ENCODE measurements at places on chromosomes 16 and 17.

DNA sequence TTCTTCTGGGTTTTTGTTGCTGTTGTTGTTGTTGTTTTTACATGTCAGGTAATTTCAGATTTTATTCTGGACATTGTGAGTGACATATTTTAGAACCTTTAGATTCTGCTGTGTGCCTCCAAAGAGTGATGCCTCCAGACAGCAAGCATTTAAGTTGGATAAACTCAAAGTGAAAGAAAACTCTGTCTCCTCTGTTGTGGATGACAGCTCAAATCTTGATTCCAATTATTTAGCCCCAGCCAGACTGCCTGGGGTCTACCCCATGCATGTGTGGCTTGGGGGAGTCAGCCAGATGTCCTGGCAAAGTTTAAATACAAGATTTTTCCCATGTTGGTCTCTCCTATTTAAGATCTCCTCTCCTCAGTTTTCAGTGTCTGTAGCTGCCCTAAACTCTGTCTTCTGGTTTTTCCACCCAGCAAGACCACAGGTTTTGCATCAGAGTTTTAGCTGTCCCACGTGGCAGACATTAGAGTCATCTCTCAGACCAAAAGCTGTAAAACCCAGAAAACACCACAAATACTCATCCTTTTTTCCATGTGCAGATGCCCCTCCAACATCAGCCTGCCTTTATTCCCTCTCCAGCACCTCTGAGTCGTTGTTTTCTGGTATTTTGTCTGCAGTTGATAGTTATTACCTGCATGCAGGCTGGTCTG, 19.4 kb upstream of the ZNF469 start:
- DNase-seq: no peak

GRCh38 chr17:31328160-31328535, 6.7 kb upstream of the EVI2A start:
- no peak for DNase-seq

DNA sequence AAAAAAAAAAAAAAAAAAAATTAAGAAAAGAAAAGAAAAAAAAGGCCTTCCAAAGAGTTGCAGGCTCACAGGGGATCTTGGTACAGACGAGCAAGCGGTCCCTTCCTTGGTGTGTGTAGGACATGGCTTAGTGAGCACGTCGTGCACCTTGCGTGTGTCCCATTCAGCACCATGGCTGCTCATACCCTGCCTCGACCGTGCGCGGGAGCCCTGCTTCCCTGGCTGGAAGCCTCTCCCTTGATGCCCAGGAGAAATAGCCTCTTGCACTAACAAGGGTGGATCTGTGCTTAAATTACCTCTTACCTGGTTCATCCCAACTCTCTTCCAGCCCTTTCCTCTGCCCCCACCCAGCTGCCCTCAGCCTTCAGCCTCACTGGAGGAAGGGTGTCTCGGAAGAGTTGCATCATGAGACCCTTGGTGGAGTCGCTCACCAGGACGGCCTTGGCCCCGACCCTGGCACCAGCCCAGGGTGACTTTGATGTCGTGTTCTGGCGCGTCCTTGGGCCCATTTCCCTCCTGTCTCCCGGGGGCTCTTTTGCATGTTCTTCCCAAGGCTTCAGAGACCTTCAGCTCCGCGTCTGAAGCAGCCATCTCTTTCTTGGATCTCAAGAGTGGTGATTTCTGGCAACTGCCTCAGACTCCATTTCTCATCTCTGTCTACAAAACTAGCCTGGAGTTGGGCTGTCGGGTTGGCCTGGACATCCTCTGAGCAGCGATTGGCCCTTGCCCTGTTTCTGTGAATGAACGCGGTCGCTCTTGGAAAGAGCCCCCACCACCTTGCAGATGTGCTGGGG, 127.2 kb downstream of the CMIP start:
- DNase-seq: no peak

DNA sequence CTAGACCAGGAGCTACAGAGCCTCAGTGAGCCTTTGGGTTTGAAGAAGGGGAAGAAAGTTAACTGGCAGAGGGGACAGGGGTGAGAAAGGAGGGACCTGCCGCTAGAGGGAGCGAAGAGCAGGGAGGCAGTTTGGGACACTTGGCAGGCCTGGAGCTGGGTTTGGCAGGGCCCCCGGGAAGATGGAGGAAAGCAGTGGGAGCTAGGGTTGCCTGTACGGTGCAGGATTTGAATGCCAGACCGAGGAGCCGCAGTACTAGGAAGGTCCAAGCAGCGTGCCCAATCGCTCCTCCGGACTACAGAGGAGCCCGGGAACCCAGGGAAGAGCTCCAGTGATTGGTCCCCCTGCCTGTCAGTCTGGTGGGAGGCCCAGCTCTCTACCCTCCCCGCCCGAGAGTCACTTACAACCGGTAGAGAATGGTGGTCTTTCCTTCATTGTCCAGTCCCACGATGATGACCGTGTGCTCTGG, 1.3 kb downstream of the ARL5C start:
- peak; percentile 76 for DNase-seq

- no peak for DNase-seq
Measured at GRCh38 chr17:75430159-75430974, 24.9 kb upstream of the GRB2 start.

DNA sequence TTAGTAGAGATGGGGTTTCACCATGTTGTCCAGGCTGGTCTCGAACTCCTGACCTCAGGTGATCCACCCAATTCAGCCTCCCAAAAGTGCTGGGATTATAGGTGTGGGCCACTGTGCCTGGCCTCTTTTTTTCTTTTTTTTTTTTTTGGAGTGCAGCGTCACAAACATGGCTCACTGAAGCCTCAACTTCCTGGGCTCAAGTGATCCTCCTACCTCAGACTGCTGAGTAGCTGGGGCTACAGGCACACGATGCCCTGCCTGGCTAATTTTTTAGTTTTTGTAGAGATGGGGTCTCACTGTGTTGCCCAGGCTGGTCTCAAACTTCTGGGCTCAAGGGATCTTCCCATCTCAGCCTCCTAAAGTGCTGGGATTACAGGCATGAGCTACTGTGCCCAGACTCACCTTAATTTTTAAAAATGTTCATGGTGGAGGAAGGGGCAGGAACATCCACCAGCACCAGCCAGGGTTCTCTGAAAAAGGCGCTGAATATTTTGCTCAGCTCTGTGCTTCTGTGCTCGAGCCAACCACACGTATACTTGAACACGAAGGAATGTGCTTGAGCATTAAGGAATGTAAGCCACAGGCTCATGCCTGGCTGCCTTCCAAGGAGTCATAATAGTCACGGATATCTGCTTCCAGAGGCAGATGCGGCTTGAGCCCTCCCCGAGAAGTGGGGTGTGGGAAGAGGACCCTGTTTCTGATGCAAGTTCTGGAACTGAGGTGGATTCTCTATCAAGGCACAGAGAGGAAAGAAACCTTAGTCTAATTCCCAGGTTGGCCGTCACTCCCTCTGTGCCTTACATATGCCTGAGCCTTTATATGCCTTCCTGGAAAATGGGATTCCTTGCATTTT, 65.5 kb upstream of the CREBBP start:
- no peak for DNase-seq

DNA sequence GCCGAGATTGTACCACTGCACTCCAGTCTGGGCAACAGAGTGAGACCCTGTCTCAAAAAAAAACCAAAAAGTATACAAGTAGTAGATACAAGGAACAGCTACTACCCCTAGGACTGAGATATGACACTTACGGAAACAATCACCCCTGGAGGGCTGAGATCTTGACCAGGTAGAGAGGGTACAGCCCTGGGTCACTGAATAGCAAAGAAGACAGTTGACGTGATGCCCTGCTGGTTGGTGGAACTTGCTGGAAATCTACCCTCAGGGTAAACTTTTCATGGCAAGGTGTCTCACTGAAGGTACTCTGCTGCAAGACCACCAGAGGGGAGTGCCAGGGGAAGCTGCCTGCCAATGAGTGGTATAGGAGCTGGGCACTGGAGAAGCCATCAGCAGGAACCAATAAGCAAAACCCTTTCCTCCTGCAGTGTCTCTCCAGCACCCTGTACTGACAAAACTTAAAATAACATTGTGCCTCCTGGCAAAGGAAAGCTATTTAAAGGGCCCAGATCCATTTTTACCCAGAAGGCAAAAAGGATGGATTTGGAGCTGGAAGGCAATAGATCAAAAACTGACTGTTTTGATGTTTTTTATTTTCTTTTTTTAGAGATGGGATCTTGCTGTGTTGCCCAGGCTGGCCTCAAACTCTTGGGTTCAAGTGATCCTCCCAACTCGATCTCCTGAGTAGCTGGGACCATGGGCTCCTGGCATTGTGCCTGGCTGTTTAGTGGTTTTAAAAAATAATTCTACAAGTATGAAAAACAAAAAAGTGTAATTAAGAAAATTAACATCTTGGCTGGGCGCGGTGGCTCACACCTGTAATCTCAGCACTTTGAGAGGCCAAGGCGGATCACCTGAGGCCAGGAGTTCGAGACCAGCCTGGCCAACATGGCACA, 11.3 kb upstream of the PDXDC1 start:
- no peak for DNase-seq

GRCh38 chr17:33811004-33811760, 443.9 kb upstream of the CCL2 start:
- DNase-seq: no peak

DNA sequence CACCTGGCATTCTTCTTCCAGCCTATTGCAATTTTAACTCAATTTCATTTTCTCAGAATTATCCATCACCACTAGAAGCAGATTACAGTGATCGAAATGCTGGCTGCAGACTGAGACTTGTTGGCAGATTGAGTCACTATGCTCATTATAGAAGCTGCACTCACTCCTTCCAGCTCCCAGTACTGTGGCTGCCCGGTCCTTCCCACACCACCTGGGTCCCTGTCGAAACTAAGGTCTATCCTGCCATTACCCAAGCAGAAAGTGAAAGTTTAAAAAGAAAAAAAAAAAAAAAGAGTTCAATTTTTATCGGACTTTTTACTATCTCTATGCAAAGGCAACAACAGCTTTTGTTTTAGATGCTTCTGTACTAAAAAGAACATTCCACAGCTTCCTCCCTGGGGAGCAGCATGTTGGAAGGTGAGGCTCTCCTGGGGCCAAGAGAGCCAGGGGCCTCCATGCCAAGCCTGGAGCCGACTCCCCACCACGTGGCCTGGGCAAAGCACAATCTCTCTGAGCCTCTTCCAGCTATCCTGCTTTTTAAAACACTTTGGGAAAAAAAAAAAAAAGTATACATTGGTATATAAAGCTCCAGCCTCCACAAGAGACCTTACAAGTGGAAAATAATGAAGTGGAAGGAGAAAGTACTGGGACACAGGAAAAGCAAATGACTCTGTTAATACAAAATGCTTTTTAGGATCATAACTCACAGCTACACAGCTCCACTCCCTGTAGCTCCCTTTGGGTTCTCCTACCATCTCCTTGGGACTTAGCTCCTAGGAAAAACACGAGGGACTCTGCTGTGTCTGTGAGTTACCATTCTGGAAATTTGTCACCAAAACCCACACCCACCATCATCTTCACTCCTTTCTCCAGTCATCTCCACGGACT, 77.8 kb downstream of the USP31 start:
- DNase-seq: no peak

DNA sequence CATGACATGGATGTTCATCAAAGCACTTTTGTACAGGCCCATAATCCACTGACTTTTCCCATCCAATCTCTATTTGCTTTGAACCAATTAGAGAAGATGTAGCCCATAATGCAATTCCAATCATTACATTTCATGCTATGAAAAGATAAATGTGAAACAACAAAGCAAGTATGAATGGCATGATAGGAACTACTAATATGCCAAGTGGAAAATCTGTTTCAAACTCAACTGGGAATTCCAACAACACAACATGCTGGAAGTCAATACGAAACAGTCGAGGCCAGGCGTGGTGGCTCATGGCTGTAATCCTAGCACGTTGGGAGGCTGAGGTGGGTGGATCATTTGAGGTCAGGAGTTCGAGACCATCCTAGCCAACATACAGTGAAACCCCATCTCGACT, 39.6 kb upstream of the TMEM97 start:
- DNase-seq: no peak

- no peak for DNase-seq
Measured at GRCh38 chr17:55845385-55845784, 94.5 kb downstream of the PCTP start.

DNA sequence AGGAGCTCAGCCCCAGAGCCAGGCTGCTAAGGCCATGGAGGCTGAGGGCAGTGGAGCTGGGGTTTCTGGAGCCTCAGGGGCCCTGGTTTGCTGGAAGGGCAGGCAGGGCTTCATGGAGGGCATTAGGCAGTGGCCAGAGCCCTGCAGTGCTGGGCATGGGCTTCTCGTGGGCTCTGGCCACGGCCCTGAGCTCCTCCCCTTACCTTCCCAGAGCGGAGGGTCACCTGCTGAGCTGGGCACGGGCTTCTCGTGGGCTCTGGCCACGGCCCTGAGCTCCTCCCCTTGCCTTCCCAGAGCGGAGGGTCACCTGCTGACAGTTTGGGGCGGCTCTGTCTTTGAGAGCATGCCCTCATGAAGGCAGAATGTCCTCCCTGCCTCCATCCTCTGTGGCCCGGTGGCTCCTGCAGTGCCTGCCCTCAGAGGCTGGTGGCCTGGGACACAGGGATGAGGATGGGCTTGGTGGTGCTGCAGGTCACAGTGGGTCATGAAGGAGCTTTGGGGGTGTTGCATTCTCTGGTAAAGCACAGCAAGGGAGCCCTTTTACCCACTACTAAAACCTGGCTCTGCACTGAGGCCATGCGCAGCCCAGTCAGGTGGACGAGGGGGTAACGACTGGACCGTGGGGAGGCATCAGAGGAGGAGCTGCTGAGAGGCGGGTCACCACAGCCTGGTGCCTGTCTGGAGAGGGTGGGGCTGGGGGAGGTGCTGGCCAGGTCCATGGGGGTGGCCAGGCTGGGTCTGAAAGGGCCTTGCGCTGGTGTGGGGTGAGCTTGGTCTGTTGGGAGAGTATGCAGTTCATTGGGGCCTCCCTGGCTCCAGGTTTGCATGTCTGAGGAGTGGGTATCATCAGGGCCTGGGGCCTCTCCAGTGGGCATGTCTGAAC, 2.9 kb upstream of the RNPS1 start:
- no peak for DNase-seq

- peak; percentile 75 for DNase-seq
Measured at GRCh38 chr17:59845595-59846393, 46.9 kb downstream of the TUBD1 start.

DNA sequence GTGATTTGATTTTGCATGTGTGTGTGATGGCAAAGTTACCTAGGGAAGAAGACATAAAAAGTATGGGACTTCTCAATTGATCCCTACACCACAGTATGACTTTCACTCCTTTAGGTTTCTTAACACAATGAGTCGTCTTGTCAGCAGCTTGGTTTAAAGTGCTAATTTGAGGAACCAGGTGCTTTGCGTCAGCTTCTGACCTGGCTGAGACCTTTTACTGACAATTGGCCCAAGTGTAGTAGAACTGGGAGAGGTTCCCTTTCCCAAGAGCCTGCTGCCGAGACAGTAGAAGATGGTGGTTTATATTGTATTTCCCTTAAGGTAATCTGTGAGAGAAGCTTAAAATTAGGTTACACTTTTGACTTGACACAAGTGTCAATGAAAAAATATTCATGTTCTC, 54.9 kb downstream of the LDHD start:
- DNase-seq: no peak

DNA sequence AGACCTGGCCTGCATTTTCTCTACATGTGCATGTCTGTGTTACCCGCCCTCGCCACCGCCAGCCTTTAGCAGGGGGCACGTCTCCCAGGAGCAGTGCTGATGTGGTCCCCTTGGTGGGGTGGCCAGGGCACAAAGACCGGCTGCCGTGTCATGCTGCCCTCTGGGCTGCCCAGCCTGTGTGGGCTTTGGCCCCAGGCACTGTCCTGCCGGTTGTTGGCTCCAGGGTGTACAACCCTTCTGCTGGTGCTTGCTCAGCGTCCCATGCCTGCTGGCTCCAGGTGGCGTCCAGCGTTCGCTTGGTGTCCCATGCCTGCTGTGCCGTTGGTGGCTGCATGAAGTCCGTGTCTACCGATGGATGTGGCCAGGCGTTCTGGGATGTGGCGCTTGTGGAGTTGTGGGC, 4.1 kb downstream of the BAIAP2 start:
- no peak for DNase-seq

Data from activated CD4-positive, alpha-beta T cell treated with anti-CD3 and anti-CD28 coated beads, Interleukin-2, amount 50 U/mL, for 16 hours (primary cell).